ENCODE measurements at places on chromosomes 12 and 14. TPM values are rescaled to one million over a fixed set of nuclear protein-coding genes. Genes with fewer than 3 reads are reported as not detected.

The TSHR gene
- 0.24 TPM for total RNA-seq

DNA sequence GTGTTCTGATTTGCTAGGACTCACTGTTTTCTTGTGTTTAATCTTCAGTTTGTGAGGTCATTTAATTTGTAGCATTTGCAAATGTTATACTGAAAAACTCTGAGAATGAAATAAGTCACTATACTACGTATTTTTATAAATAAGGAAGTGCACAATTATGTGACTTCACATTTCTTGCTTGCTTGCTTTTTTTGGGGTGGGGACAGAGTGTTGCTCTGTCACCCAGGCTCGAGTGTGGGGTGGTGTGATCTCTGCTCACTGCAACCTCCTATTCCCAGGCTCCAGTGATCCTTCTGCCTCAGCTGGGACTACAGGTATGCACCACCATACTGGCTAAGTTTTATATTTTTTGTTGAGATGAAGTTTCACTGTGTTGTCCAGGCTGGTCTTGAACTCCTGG lies 32.7 kb downstream of the RBM25 start:
- no peak for DNase-seq
- no peak overlapping the region for H3K4me3 ChIP-seq
- H3K27me3 ChIP-seq, result no peaks in the 10 kb centered on the region
- peaks cover 34% of the 10 kb centered on the region for H3K36me3 ChIP-seq

DNA sequence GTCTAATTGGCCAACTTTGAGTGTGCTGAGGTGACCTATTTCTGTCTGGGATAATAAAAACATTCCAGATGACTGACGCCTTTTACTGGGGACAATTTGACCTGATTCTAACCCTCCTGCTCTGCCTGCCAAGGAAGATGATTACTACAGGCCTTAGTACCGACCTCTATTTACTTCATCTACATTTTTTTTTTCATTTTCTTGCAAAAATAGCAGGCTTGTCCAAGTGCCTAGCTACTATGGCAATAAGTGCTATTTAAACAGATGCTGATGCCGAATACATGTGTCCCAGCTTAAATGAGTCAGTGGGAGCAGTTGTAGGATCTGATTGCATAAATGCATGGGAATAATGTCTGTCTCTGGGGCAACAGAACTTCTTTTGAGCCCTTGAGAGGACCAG lies 254.3 kb downstream of the RGS6 start:
- peaks cover 19% of the 10 kb centered on the region for H3K4me1 ChIP-seq
- H3K36me3 ChIP-seq, result no peaks in the 10 kb centered on the region
- H3K27ac ChIP-seq, result no peak overlapping the region

The SAMD15 gene
- 9.5 TPM for total RNA-seq

The HIGD1C gene
- not detected for total RNA-seq

- H3K4me1 ChIP-seq, result peaks cover 20% of the 10 kb centered on the region
- H3K36me3 ChIP-seq, result no peaks in the 10 kb centered on the region
- DNase-seq, result no peak
These were observed 223.4 kb upstream of the BTG1 start for GRCh38 chr12:92369056-92369455.

DNA sequence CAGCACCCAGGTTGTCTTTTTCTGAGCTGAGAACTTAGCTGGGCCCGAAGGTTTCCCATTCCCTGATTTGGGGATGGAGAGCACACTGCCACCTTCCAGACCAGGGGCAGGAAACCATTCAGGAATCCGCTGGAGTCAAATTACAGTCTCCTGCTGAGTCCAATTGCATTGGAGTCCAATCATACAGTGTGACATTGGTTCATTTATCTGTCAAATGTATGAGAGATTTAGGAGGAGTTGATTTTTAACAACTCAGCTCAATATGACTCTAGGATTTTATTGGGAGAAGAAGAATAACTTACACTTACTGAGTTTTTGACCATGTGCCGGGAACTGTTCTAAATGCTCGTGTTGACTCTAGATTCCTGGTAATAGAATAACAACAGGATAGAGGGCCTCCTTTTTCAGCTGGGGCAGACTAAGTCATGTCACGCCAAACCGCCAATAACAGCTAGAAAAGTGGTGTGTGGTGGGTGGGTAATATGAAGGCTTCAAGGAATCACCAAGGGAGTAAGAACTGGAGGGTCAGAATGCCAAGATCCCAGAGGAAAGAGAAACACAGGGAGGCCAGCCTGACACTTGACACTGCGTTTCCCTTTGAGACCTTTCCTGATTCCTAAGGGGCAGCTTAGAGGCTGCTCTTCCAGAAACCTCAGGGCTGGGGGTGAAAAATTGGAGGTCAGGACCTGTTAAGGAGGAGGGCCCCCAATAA lies 11.5 kb downstream of the SYNDIG1L start:
- DNase-seq, result no peak
- no peak overlapping the region for H3K4me3 ChIP-seq
- H3K27ac ChIP-seq, result no peak overlapping the region
- no peaks in the 10 kb centered on the region for H3K36me3 ChIP-seq

GRCh38 chr12:78210894-78211302 lies 380.2 kb downstream of the NAV3 start:
- H3K27me3 ChIP-seq, result no peaks in the 10 kb centered on the region
- H3K4me3 ChIP-seq, result no peak overlapping the region
- H3K36me3 ChIP-seq, result no peaks in the 10 kb centered on the region
- no peak for DNase-seq

The UBC gene
- total RNA-seq, result 630 TPM

GRCh38 chr12:14773685-14774073 lies 29.6 kb downstream of the WBP11 start:
- peak overlapping the region; percentile 97 for H3K4me3 ChIP-seq
- peak overlapping the region; percentile 98 for H3K27ac ChIP-seq
- peak; percentile 38 for DNase-seq
- H3K27me3 ChIP-seq, result no peaks in the 10 kb centered on the region

The DDN gene
- total RNA-seq, result 0.40 TPM

- peaks cover 28% of the 10 kb centered on the region for H3K27me3 ChIP-seq
- DNase-seq, result no peak
- H3K36me3 ChIP-seq, result no peaks in the 10 kb centered on the region
- no peak overlapping the region for H3K27ac ChIP-seq
- no peaks in the 10 kb centered on the region for H3K4me1 ChIP-seq
These were observed 64.1 kb upstream of the OTX2 start for GRCh38 chr14:56874375-56874774.

- H3K27ac ChIP-seq, result no peak overlapping the region
- peaks cover 8% of the 10 kb centered on the region for H3K27me3 ChIP-seq
- H3K4me3 ChIP-seq, result no peak overlapping the region
- peaks cover 5% of the 10 kb centered on the region for H3K4me1 ChIP-seq
- no peaks in the 10 kb centered on the region for H3K36me3 ChIP-seq
These were observed 42.2 kb downstream of the CMKLR1 start for GRCh38 chr12:108296945-108297344.

- H3K27me3 ChIP-seq, result peaks cover 10% of the 10 kb centered on the region
- no peak overlapping the region for H3K27ac ChIP-seq
- no peaks in the 10 kb centered on the region for H3K36me3 ChIP-seq
These were observed 93.4 kb downstream of the ADGRD1 start for GRCh38 chr12:131046813-131047788.

The IKZF4 gene
- 20.6 TPM for total RNA-seq

DNA sequence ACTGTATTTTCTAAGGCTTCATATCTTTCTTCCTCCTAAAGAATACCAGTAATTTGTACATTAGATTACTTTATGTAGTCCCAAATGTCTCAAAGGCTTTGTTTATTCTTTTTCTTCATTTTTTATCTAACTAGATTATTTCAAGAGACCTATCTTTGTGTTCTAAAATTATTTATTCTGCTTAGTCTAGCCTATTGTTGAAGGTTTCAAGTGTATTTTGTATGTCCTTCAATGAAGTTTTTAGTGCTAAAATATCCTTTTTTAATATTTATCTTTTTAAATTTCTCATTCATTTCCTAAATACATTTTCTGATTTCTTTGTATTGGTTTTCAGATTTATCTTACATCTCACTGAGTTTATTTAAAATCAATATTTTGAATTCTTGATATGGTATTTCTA lies 25.8 kb downstream of the OR4N5 start:
- H3K27ac ChIP-seq, result no peak overlapping the region
- DNase-seq, result no peak
- H3K4me1 ChIP-seq, result no peaks in the 10 kb centered on the region
- no peak overlapping the region for H3K4me3 ChIP-seq
- H3K27me3 ChIP-seq, result no peaks in the 10 kb centered on the region

DNA sequence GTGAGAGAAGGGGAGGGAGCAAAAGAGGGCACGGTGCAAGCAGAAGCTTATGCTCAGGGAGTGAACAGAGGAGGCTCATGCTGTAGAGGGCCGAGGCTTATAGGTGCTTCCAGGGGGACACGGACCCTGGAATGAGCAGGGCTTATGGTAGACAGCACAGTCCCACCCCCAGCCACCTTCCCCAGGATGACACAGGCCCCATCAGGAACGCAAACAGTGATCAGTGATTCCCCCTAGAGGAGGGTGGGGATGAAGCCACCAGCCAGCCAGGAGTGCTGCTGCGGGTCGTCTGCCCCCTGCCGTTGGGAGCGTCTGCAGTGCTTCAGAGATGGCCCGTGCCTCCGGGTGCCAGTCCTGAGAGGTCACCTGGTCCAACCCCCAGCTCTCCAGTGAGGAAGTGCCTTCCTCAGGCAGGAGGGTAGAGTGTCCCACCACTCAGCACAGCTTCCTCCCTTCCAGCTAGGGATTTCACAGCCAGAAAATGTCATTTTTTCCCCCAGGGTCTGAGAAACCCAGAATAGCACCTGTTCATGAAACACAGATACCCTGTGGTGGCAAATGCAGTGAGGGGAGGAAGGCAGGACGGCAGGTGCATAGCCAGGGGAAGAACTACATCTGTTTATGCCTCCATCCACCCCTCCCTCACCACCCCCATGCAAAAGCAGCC lies 60.7 kb downstream of the SLC6A12 start:
- peaks cover 46% of the 10 kb centered on the region for H3K27me3 ChIP-seq
- peak; percentile 78 for DNase-seq
- H3K4me3 ChIP-seq, result no peak overlapping the region

GRCh38 chr12:27732281-27732680 lies 21.6 kb downstream of the MRPS35 start:
- no peak overlapping the region for H3K4me3 ChIP-seq
- H3K27me3 ChIP-seq, result no peaks in the 10 kb centered on the region

DNA sequence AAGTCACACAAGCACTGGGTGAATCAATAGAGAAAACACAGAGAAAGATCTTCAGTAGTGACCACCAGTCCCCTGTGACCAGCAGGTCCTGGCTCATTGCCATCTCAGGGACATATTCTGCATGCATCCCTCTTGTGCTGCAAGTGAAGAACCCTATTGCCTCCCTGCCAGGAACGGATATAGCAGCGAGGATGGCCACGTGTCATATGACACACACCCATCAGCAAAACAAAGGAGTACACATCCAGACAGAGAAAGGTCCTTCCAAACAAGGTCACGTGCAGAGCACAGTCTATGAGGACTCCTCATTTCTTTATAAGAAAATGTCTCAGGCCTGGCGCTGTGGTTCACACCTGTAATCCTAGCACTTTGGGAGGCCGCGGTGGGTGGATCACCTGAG lies 638.4 kb downstream of the FLRT2 start:
- no peaks in the 10 kb centered on the region for H3K27me3 ChIP-seq
- peaks cover 2% of the 10 kb centered on the region for H3K36me3 ChIP-seq
- H3K4me1 ChIP-seq, result no peaks in the 10 kb centered on the region
- H3K27ac ChIP-seq, result no peak overlapping the region
- no peak overlapping the region for H3K4me3 ChIP-seq
- no peak for DNase-seq

DNA sequence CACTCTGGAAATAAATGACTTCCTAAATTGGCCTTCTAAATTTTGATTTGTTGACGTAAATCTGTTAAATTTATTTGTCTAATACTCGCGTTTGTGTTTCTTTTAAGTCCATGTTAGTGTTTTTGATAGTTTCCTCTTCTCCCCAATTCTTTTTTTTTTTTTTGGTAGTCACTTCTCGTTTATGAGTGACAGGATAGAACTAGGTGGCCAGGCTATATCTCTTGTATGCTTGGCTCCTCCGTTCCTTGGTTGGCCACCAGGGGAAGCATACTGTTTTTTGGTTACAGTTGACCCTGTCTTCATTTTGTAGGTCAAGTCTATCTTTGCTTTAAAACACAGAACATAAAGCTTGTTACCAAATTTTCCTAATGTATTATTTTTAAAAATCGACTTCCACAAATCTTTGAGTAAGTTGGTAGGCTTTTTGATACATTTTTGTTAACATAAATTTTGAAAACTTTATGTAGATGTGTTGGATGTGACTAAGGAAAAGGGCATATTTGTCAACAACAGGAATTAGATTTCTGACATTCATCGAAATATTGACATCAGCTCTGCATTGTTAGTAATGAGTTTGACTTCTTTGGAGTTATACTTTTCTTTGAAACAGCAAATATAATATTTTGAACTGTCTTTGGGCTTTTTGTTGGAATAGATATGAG lies 2.2 kb downstream of the RCOR1 start:
- peaks cover 7% of the 10 kb centered on the region for H3K36me3 ChIP-seq
- no peak for DNase-seq
- peak overlapping the region; percentile 90 for H3K4me3 ChIP-seq
- no peaks in the 10 kb centered on the region for H3K27me3 ChIP-seq
- peaks cover 28% of the 10 kb centered on the region for H3K4me1 ChIP-seq

GRCh38 chr12:25264862-25265261 lies 14.1 kb upstream of the KRAS start:
- DNase-seq, result no peak
- no peak overlapping the region for H3K27ac ChIP-seq
- H3K27me3 ChIP-seq, result peaks cover 7% of the 10 kb centered on the region
- no peak overlapping the region for H3K4me3 ChIP-seq
- peaks cover 6% of the 10 kb centered on the region for H3K4me1 ChIP-seq
- no peaks in the 10 kb centered on the region for H3K36me3 ChIP-seq

GRCh38 chr14:36520601-36521525 lies 831 bp upstream of the NKX2-1 start:
- no peaks in the 10 kb centered on the region for H3K36me3 ChIP-seq
- peaks cover 87% of the 10 kb centered on the region for H3K27me3 ChIP-seq
- H3K27ac ChIP-seq, result no peak overlapping the region
- H3K4me1 ChIP-seq, result peaks cover 2% of the 10 kb centered on the region
- H3K4me3 ChIP-seq, result no peak overlapping the region

- no peaks in the 10 kb centered on the region for H3K27me3 ChIP-seq
- DNase-seq, result no peak
- peak overlapping the region; percentile 37 for H3K27ac ChIP-seq
- no peak overlapping the region for H3K4me3 ChIP-seq
- H3K36me3 ChIP-seq, result no peaks in the 10 kb centered on the region
- H3K4me1 ChIP-seq, result peaks cover 2% of the 10 kb centered on the region
These were observed 8.9 kb upstream of the EEA1 start for GRCh38 chr12:92938018-92938417.

GRCh38 chr12:100443434-100443833 lies 30.2 kb upstream of the NR1H4 start:
- no peak overlapping the region for H3K27ac ChIP-seq
- no peak for DNase-seq
- peaks cover 5% of the 10 kb centered on the region for H3K27me3 ChIP-seq
- peaks cover 10% of the 10 kb centered on the region for H3K4me1 ChIP-seq

- no peak overlapping the region for H3K27ac ChIP-seq
- H3K4me3 ChIP-seq, result no peak overlapping the region
- no peaks in the 10 kb centered on the region for H3K36me3 ChIP-seq
- no peaks in the 10 kb centered on the region for H3K27me3 ChIP-seq
- H3K4me1 ChIP-seq, result peaks cover 3% of the 10 kb centered on the region
- DNase-seq, result no peak
These were observed 164.4 kb downstream of the CAND1 start for GRCh38 chr12:67433385-67434175.

Data from progenitor cell of endocrine pancreas (in vitro differentiated cells).